Right hindlimb (tissue), 1 donor: ENCODE measurements at places on chromosomes 1 and 21.

GRCh38 chr1:221736714-221737113 lies 5.2 kb downstream of the DUSP10 start:
- DNase-seq = no peak

GRCh38 chr1:20380175-20380574 lies 89.5 kb downstream of the VWA5B1 start:
- no peak for DNase-seq

- DNase-seq = no peak
Measured at GRCh38 chr1:85368073-85368770, 91.8 kb upstream of the BCL10 start.

- no peak for DNase-seq
Measured at GRCh38 chr21:38284216-38284615, 27.4 kb downstream of the KCNJ15 start.
